ENCODE measurements at places on chromosomes 3 and 15.
A peak's percentile ranks its signal among the peaks of the same experiment; 100 is the strongest.

GRCh38 chr3:179872842-179873241 is 163.9 kb downstream of the PEX5L start:
- no peak for DNase-seq

DNA sequence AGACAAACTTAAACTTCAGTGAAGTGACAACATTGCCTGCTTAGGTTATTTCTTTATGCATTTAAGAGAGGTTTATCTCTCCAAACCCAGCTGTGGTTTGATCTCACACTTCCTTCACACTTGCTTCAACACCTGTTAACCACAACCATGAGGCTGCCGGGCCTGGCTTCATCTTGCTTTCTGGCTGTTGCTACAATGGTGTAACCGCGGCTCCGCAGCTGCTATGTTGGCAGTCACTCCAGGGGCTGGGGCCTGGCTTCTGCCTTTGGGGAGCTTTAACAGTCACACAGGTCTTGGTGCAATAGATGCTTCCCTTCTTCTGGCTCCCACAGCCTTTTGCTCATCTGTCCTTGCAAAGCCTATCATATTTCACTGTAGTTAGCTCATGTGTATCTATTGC is 72.9 kb upstream of the MNS1 start:
- peak; percentile 2 for DNase-seq

DNA sequence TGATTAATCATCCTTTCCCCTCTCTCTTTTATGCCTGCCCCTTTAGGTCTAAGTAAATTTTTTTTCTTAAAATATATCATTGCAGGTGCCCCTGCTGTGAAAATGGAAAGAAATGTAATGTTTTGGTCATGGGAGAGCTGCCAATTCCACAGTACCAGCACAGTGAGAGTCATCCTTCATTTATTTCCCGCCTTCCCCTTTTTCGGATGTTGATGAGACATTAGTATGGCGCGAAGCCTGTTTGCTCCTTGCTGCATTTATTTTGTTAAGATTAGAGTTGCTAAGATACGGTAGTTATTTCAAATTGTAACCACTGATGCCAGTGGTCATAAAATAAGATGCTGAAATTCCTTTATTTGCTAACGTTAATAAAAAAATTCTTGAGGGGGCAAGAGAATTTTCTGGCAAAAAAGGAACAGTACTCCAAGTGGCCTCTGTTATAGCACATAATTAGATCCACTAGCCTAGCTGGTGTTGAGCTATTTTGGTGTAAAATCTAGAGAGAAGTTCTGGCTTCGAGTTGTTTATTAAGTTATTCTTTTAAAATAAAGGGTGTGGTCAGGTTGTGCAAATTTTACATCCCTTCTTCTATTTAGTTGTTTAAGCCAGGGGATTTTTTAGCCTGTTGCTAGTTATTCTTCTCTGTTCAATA is 62.8 kb downstream of the MDFIC2 start:
- DNase-seq, result peak; percentile 73

DNA sequence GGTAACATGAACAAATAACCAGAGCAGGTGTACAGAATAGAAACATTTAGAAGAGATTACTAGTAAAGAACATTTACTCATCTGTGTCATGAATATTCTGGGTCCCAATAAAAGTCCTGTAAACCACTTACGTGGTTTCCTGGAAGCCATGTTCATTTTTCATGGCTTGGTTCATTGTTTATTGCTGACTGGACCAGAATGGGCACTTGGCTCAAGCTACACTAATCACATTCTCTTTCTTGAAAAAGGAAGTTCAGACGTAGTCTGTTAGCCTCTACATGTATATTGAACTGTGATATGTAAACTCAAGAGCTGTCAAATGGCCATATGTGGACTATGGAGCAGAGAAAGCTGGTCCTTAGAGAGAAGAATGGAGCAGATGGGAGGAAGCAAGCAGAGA is 138.3 kb upstream of the FAM3D start:
- peak; percentile 3 for DNase-seq

GRCh38 chr3:7788881-7789280 is 712.7 kb upstream of the LMCD1 start:
- DNase-seq, result peak; percentile 26

DNA sequence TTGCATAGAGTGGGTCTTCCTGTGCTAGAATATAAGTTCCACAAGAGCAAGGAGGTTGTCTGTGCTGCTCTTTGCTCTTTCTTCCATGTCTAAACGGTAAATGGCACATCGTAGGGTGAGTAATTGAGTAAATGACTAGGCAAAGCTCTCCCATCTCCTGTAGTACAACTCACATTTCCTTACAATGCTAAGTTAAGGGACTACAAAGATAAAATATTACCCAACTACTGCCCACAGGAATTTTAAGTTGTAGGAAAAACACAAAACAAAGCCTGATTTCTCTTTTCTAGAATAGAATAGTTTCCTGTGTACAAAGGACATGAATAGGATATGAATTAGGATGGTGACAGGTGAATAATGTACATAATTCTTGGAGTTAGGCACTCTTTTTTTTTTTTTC is 19.9 kb upstream of the LRIG1 start:
- peak; percentile 75 for DNase-seq

DNA sequence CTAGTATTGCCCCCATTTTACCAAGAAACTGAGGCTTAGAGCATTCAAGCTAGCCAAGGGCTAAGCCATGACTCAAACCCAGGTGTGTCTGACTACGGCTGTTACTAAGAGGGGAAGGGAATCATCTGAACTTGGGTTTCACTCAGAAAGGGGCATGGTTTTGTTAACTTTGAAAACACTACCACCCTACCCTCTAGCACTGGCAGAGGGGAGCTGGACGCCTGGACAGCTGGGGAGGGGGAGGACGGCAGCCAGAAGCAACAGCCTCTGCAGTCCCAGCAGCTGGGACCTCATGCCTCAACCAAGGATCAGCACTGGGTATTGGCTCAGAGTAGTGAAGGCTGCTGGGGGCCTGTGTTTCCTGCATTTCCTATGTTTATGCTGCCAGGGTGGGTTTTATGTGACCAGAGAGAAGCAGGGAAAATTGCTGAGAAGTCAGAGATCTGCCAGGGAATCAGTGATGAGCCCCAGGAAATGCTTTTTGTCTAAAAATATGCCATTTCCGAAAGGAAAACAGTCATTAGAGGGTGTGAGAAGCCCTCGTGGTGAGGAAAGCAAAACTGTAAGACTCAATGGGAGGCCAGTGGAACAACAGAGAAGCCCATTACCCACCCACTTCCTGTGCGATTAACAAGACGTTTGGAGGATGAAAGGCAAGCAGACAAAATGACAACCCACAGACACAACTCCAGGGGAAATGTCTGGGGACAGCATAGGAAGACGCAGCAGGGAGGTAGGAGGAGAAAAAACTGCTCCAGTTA is 41.2 kb downstream of the LIPC start:
- DNase-seq, result peak; percentile 48

DNA sequence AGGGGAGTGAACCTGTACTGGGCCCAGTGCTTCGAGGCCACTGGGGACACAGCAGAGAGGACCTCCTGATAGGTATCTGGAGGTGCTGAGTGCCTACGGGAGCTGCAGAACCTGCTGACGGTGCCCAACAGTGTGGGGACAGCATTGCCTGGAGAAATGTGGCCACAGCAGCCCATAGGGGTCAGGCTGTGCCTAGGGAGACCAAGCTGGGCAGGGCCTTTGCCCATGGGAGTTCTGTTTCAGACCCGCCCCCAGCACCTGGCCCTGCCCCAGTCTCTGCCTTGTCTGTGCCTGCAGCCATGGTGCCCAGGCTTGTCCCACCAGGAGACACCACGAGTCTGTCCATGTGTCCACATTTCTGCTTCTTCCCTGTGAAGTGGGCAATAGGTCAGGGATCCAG is 15.3 kb upstream of the RPL32 start:
- no peak for DNase-seq

- DNase-seq, result peak; percentile 93
Measured at GRCh38 chr3:11452885-11453847, 181.0 kb downstream of the ATG7 start.

DNA sequence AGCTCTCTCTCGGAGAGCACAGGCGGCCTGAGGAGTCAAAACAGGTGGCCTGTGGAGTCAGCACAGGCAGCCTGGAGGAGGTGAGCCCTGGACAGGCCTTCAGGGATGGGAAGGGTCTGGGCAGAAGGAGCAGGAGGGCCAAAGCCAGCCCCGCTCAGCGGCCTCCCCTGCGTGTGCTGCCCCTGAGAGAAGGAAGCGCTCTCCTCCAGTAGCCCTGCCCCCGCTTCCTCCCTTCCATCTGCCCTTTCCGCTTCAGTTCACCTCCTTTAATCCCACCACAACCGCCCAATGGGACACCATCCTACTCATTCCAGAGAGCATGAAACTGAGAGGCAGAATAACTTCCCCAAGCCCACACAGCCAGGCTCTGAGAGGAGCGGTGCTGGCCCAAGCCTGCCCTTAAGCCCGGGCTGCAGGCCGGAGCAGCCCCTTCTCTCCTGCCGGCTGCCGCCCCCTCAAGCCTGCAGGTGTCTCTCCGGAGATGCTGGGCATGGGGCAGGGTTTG is 3.2 kb upstream of the NR2E3 start:
- peak; percentile 26 for DNase-seq

- no peak for DNase-seq
Measured at GRCh38 chr15:48371961-48372360, 40.7 kb downstream of the DUT start.

Data from astrocyte (in vitro differentiated cells and primary cell).